ENCODE measurements at places on chromosomes 7 and 10.

- DNase-seq = no peak
These were observed 163.1 kb downstream of the SLIT1 start for GRCh38 chr10:97022616-97023015.

DNA sequence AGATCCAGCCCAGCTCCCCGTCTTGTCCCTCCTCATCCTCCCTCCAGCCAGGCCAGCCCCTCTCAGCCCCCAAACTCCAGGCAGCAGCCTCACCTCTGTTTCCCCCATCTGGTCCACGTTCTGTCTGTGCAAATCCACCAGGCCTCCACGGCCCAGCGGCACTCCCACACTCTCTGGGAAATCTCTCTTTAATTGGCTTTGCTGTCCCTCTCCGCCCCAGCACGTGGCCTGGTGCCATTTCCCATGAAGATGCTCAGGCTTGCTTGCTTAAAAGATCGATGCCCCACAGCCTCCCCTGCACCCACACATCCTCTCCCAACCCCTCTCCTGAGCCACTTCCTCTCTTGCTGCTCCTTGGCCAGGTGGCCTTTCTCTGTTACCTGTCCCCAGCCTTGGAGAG is 39.3 kb downstream of the PRF1 start:
- no peak for DNase-seq

DNA sequence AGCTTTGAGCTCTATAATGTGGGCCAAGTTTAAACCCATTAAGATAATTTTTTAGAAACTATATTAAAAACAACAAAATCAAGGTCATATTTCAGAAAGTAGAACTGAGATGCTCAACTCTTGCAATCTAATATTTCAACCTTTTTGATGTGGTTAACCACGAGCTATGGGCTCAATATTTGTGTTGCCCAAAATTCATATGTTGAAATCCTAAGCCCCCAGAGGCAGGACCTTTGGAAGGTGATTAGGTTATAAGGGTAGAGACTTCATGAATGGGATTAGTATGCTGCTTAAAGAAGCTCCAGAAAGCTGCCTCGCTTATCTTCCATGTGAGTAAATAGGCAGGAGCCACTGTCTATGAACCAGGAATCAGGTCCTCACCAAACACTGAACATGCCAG is 284.4 kb downstream of the CRPPA start:
- DNase-seq = no peak

- DNase-seq = no peak
These were observed 456.1 kb upstream of the FOXK1 start for GRCh38 chr7:4225881-4226523.

- DNase-seq = no peak
These were observed 76.2 kb downstream of the SLIT1 start for GRCh38 chr10:97109547-97109946.

GRCh38 chr10:98170249-98171117 is 36.0 kb downstream of the R3HCC1L start:
- DNase-seq = no peak

- DNase-seq = no peak
These were observed 34.8 kb downstream of the CALML5 start for GRCh38 chr10:5464546-5464945.

GRCh38 chr10:15472008-15472407 is 100.9 kb upstream of the FAM171A1 start:
- no peak for DNase-seq

- DNase-seq = no peak
These were observed 10.5 kb downstream of the NOD1 start for GRCh38 chr7:30468041-30468440.
